Activated B cell treated with CpG ODN at 0.5 μM for 24 hours (primary cell): ENCODE measurements at places on chromosomes 4 and X. TPM values are rescaled to one million over a fixed set of nuclear protein-coding genes. Genes with fewer than 3 reads are reported as not detected.

DNA sequence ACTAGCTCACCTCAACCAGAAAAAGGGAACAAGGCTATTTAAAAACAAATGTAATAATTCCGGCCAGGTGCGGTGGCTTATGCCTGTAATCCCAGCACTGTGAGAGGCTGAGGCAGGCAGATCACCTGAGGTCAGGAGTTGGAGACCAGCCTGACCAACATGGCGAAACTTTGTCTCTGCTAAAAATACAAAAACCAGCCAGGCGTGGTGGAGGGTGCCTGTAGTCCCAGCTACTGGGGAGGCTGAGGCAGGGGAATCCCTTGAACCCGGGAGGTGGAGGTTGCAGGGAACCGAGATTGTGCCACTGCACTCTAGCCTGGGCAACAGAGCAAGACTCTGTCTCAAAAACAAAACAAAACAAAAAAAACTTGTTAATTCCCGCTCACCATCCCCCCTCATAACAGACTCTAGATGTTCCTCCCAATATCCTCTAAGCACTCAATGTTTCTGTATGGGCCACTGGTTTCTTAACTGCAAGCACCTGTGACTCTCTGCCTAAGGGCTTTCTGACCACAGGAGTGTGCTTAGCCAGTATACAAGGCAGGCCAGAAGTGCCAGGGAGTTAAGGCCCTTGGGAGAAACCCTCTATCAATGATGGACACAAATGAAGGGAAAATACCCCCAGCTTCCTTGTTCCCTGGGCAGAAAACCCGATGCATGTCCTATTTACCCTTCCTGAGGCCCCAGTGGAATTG is 21.0 kb upstream of the THOC2 start:
- DNase-seq, result no peak

DNA sequence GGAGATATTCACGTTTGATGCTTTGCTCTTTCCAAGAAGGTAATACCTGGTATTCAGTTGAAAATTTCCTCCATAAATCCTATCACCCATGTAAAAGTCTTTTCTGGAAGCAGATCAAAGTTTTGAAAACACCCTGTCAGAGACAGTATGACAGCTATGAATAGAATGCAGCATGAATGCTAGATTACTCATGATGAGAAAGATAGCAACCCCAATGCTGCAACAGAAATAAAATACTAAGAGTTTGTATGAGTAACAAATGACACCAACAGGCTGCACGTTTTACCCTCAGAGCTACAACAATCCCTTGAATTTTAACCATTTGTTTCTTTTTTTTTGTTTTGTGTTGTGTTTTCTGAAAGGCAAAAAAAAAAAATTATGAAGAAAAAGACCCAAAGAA is 108.6 kb downstream of the ARHGAP6 start:
- DNase-seq, result no peak

DNA sequence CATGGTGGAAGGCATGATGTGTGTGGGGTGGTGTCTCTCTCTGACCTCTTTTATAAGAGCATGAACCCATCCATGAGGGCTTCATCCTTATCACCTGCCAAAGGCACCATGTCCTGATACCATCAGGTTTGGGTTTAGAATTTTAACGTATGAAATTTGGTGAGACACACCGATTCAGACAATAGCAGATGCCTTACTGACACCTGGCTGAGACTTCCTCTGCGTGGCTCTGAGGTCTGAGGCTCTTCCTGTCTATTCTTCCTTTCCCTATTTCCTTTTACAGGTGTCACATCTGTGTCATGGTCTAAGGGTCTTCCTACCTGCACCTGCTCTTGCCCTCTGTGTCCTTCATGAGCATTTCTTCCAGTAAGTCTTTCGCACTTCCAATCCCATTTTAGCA is 320.7 kb upstream of the CLNK start:
- no peak for DNase-seq

- DNase-seq, result no peak
These were observed 36.5 kb downstream of the PRR32 start for GRCh38 chrX:126855839-126856524.

- no peak for DNase-seq
These were observed 37.8 kb downstream of the SPOCK3 start for GRCh38 chr4:167196344-167197012.

Gene PCDH10
- total RNA-seq, result not detected in 2 replicates

Gene ESX1
- total RNA-seq, result not detected in 2 replicates

Gene PRDM5
- not detected in 2 replicates for total RNA-seq

Gene SOX3
- not detected in 2 replicates for total RNA-seq

Gene DNAJB14
- total RNA-seq, result 44.7 and 48.8 TPM in 2 replicates

Gene PFKFB1
- 0.71 and 0.73 TPM in 2 replicates for total RNA-seq
